Stimulated activated CD8-positive, alpha-beta memory T cell treated with anti-CD3 and anti-CD28 coated beads, Interleukin-4, amount 100 ng/mL, for 1 hour (primary cell): ENCODE measurements at places on chromosomes 3 and 15.

DNA sequence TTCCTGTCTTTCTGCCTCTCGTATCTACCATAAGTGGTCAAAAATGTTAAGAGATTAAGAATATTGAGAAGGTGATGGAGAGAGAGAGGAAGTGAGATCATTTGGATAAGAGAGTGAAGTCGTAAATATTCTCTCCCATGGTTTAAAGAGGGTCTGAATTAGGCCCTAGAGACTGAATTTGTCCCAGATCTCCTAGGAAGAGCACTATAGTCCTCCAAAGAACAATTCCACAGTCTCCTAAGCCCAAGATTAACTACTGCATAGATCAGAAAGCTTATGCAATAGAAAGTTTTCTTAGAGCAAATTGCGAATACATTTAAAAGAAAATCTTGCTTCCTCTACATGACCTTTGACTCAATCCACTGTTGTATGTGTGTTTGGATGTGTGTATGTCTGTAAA is 598.8 kb downstream of the TUSC7 start:
- no peak for DNase-seq

- no peak for DNase-seq
Observed at GRCh38 chr3:123660900-123661299, 76.0 kb upstream of the HACD2 start.

DNA sequence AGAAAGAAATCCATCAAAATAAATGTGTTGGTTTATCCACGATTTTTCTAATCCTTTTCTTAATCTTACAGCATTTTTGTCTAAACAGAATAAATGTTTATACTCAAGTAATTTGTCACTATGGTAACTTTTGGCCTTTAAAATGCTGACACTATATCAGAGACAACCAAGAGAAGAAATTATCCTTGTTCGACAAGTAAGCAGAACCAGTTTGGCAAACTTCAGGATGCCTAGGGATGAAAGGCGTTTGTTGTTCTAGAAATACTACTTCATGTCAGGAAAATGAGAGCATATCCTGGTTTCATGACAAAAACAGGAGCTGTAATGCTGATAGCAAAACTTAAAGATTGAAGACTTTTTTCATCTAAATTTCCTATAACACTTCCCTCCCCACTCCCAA is 308.0 kb upstream of the ATP11B start:
- no peak for DNase-seq

DNA sequence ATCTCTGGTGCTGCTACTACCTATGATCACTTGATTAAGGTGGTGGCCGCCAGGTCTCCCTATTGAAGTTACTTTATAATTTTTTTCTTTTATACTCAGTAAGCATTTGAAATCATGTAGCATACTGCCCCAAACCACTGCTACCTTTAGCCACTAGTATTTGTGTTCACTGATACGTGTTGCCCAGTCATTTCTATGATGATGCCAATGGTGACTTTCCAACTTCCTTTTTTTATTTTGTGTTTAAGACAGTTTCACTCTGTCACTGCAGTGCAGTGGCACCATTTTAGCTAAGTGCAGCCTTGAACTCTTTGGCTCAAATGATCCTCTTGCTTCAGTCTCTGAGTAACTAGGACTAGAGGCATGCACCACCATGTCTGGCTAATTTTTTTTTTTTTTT is 598.2 kb downstream of the NAALADL2 start:
- DNase-seq, result no peak

DNA sequence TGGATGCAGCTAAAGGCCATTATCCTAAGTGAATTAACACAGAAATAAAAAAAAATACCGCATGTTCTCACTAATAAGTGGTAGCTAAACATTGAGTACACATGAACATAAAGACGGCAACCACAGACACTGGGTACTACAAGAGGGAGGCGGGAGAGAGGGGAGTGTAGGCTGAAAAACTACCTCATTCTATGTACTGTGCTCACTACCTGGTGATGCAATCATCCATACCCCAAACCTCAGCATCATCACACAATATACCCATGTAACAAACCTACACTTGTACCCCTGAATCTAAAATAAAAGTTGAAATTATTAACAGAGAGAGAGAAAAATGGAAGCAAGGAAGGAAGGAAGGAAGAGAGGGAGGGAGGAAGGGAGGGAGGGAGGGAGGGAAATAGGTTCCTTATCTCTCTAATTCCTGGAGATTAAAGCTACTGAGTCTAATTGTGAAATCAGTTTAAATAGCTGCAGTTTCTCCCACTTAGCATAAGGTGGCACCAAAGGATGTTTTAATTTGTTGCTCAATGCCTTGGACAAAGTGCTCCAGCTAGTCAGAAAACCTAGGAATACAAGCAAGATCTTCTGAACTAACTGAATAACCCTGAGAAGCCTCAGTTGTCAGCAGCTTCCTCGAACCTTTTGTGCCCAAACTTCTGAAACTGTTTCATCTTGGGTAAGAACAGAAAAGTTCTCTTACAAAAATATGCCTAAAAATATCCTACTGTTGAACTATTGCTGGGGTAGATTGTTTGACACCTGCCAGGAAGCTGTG is 79.4 kb upstream of the ATP11B start:
- no peak for DNase-seq
